ENCODE measurements at places on chromosomes 7 and 10.

DNA sequence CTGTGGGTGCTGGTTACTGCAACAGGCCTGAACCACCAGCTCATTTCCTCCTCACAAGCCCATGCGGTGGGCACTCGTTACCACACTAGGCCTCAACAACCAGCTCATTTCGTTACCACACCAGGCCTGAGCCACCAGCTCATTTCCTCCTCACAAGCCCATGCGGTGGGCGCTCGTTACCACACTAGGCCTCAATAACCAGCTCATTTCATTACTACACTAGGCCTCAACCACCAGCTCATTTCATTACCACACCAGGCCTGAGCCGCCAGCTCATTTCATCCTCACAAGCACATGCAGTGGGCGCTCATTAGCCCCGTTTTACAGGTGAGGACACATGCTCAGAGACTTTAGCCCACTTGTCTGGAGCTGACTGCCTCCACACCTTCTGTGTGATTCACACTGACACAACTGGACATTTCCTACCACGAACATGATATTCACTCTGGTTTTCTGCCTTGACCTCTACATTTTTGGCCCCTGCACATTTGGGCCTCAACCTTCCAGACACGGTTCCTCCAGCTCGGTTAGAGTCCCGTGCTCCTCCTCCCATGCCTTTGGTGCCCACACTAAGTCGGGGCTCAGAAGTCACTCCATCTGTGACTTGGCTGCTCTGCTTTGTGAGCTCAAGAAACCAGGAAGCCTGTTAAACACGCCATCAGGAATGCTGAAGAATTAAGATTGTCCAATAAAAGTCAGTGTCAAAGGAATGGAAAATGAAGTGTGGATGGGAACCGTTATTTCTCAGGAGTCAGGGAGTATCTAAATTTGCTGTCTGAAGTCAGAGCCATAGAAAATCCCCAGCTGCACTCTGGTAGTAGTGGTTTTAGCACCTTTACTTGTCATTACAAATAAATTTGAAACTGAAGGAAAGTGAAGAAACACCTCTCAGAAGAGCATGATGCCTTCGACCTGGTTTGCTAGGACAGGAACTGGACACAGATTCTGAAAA is 55.8 kb upstream of the LANCL2 start:
- DNase-seq, result no peak

DNA sequence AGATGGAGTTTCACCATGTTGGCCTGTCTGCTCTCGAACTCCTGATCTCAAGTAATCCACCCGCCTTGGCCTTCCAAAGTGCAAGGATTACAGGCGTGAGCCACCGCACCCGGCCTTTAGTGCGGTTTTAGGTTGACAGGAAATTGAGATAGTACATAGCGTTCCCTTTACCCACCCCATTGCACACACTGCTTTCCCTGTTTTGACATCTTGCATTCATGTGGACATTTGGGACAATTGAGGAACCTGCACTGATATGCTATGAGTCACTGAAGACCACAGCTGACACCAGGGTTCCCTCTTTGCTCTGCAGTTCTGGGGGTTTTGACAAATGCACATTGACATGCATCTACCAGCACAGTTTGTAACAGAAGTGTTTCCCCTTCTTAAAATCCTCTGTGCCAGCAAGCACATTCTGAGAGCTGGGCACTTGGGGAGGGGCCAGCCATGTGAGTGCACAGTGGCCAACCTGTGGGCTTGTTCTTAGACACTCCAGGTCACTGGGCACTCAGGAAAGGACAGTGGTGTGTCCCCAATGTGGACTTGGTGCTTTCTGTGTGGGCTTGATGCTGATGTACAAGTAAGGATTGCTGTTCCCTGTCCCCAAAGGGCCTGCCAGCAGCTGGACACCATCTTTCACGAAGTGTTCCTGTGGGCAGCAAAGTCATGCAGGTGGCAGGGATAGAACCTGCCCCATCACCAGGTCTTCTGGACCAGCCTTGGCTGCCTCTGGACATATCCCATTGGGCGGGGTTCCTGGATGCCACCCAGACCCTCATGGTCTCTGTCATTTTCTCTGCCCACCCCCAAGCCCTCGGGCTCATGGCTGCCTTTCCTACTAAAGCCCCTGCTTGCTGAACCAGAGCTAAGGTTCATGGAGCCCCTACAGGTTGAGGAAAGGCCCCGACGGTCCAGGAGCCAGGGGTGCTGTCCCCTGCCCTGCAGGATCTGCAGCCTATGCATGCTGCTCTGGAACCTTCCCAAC is 579.8 kb downstream of the GLRX3 start:
- DNase-seq, result no peak

GRCh38 chr7:1418505-1419309 is 40.6 kb downstream of the MICALL2 start:
- DNase-seq, result no peak

- DNase-seq, result no peak
Observed at GRCh38 chr7:101223528-101223927, 5.6 kb downstream of the ZNHIT1 start.

DNA sequence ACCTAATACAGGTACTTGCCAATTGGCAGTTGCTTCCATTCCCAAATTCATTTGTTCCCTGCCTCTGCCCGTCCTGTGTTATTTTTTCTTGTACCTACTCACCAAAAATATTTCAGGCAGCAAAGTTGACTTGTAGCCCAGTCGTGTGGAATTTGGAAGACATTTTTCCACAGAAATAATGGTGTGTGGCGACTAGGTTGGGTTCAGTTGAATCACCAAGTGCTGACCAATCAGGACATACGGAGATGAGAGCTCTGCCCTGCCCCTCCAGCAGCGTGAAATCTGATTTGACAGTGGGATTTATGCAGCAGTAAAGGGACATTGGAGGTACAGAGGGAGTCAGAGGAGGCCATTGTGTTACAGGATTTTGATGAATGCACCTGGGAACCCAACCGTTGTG is 216.9 kb downstream of the CCDC3 start:
- DNase-seq, result no peak

DNA sequence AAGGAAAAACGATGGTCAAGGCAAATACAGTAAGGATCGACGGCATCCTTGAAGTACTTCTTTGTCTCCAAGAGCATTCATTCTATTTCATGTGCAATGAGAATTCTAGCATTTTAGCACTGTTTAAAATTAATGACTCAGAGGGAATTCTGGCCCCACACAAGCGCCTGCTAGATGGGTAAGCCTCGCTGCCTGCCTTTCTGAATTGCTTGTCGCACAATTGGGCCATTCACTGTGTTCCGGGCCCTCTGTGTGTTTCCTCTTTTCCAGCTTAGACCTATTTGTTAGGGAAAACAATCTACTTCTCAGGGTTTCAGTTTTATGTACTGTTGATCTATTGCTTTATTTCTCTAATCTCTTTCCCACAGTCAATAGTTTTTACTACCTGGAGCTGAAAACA is 204.7 kb upstream of the ZNF32 start:
- DNase-seq, result no peak

- no peak for DNase-seq
Observed at GRCh38 chr10:33120700-33121099, 162.7 kb upstream of the ITGB1 start.

GRCh38 chr10:85602713-85603112 is 763.9 kb downstream of the GRID1 start:
- DNase-seq, result no peak

GRCh38 chr7:47092336-47092735 is 489.6 kb downstream of the TNS3 start:
- no peak for DNase-seq

DNA sequence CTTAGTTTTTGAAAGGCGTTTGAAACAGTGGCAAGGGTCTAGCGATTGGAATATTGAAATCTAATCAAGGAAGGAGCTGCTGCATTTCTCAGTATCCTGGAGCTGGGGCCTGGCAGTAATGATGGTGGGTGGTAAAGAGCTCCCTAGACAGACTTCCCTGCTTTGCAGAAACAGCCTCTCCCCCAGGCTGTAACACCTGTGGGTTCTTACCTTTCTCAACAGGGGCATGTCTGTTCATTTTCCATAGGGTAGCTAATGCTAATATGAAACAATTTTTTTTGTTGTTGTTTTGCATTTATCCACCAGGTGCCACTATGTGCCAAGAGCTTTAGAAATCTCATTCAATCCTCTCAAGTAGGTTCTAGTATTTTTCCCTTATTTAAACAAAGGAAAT is 345.5 kb downstream of the REEP3 start:
- no peak for DNase-seq

GRCh38 chr7:83985821-83986220 is 208.8 kb downstream of the SEMA3A start:
- no peak for DNase-seq
